Epithelial cell of umbilical artery (primary cell): ENCODE measurements at places on chromosomes 12 and 14. TPM values are rescaled to one million over a fixed set of nuclear protein-coding genes. Genes with fewer than 3 reads are reported as not detected.

The ASCL1 gene
- not detected in 2 replicates for total RNA-seq

The CTSG gene
- not detected in 2 replicates for total RNA-seq

The ACVRL1 gene
- 1,152 and 1,206 TPM in 2 replicates for total RNA-seq

The TIMELESS gene
- total RNA-seq, result 10.7 and 17.3 TPM in 2 replicates

The GARIN6 gene
- not detected in 2 replicates for total RNA-seq
